ENCODE measurements at places on chromosomes 2 and 18. TPM values are rescaled to one million over a fixed set of nuclear protein-coding genes. Genes with fewer than 3 reads are reported as not detected.

DNA sequence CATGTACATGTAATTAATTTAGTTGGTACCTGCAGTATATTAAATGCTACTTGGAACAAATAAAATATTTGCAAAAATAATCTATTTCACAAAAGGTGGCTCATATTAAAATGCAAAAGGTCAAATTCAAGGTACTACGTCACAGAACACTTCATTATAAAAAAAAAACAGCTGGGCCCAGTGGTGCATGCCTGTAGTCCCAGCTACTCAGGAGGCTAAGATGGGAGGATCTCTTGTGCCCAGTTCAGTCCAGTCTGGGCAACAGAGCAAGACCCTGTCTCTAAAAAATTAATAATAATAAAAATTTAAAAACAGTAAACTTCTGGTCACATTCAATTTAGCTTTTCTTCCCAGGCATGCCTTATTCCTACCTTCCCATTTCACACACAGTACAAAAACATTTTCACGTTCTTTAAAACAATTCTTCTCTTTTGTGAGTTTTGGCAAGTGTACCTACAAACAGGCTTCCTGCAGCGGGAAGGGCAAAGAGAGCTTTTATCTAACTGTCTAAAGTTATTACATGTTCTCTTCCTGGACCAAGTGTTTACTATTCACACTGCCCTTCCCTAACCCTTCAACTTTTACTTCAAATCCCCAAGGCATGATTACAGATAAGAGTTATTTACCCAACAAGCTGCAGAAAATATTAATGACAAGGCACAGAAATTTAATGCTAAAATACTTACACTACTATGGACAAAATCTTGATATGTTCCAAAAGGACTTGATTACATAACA, 10.7 kb downstream of the BAZ2B start:
- H3K27me3 ChIP-seq: no peaks in the 10 kb centered on the region
- no peak for DNase-seq
- no peaks in the 10 kb centered on the region for H3K36me3 ChIP-seq

DNA sequence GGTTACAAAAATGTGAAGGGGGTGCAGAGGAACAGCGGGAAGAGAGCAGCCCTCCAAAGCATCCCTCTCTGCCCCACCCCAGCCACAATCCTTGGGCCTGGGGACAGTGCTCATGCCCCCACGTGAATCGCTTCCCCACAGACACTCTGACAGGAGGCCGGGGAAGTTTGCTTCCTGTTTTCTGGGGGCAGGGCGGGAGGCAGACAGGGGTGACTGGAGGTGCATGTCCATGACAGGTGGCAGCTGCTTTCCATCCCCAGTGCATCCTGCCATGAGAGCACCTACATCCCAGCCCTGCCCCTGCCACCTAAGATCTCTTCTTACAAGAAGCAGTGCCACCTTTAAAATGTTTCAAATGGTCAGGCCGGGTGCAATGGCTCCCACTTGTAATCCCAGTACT, 47.2 kb upstream of the UBE2F start:
- H3K27ac ChIP-seq: no peak overlapping the region
- H3K27me3 ChIP-seq: no peaks in the 10 kb centered on the region
- DNase-seq: peak; percentile 32
- H3K4me3 ChIP-seq: no peak overlapping the region
- H3K36me3 ChIP-seq: no peaks in the 10 kb centered on the region
- H3K4me1 ChIP-seq: peaks cover 4% of the 10 kb centered on the region

DNA sequence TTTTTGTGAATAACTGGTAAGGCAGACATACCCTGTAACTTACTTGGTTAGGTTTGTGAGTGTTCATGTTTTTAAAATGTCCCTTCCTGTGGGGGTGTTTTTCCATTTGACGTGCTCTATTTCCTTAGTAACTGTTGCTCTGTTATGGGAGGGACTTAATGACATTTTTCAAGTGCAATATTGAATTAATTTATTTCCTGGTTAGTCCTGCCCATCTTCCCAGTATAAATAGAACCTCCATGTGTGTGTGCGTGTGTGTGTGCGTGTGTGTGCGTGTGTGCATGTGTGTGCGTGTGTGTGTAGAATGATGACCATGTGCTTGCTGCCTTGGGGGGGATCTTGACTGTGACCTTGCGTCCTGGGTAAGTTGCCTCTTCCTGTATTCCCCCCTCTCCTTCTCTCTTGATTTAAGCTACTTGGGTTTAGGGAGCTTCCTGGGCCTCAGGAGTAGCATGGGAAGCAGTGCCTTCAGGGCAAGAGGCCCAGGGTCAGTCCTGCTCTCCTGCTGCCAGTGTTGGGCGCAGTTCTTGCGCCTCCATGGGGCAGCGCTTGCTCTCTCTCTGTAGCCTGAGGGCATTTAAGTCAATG, 163.9 kb downstream of the LDLRAD4 start:
- H3K4me1 ChIP-seq: peaks cover 10% of the 10 kb centered on the region
- DNase-seq: peak; percentile 93
- H3K36me3 ChIP-seq: no peaks in the 10 kb centered on the region
- no peaks in the 10 kb centered on the region for H3K27me3 ChIP-seq
- H3K27ac ChIP-seq: peak overlapping the region; percentile 64

DNA sequence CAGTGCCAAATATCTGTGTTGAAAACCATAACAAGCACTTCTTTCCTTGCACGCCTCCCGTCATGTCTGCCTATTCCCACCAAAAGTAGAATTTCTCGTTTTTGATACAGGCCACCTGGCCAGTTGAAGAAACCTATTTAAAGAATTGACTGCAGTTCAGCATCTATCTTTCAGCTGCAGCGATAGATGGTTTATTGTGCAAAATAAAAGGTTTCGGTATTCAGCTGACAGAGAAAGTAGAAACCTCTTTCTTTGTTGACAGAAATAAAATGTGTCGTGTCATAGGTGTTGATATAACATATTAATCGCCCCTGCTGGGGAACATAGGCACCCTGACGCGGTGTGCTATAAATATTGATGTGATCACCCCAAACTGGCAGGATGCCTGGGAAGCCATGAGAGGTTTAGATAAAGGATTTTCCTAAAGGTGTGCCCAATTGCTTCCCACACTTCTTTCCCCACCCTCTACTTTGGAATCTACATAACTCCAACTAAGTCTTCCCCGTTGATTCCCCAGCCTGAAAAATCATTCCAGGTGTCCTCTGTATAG, 570.4 kb downstream of the CCDC85A start:
- no peak overlapping the region for H3K27ac ChIP-seq
- no peaks in the 10 kb centered on the region for H3K36me3 ChIP-seq
- no peaks in the 10 kb centered on the region for H3K27me3 ChIP-seq
- no peak for DNase-seq
- H3K4me3 ChIP-seq: no peak overlapping the region
- H3K4me1 ChIP-seq: no peaks in the 10 kb centered on the region

DNA sequence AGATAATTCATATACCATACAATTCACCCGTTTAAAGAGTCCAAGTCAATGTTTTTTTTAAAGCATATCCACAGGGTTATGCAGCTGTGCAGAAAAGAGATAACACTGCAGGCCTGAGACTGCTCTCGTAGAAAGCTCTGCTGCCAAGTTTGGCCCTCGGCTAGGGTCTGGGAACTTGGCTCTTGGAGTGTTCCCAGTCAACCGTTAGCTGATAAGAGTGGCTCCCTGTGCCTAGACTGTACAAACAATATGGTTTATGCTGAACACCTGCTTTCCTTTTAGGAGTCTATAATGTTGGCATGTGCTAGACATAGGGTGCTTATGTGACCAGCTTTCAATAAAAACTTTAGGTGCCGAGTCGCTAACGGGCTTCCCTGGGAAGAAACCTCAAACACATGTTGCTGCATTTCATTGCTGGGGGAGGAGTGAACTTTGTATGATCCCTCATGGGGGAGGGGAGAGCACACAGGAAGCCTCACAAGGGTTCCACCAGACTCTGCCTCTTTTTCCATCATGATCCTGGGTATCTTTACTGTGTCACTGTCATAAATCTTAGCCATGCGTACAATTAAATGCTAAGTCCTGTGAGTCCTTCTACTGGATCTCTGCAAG, 34.7 kb downstream of the RFX8 start:
- peaks cover 41% of the 10 kb centered on the region for H3K4me1 ChIP-seq
- H3K4me3 ChIP-seq: no peak overlapping the region
- peak overlapping the region; percentile 28 for H3K27ac ChIP-seq
- DNase-seq: no peak
- H3K27me3 ChIP-seq: no peaks in the 10 kb centered on the region
- H3K36me3 ChIP-seq: peaks cover 3% of the 10 kb centered on the region

DNA sequence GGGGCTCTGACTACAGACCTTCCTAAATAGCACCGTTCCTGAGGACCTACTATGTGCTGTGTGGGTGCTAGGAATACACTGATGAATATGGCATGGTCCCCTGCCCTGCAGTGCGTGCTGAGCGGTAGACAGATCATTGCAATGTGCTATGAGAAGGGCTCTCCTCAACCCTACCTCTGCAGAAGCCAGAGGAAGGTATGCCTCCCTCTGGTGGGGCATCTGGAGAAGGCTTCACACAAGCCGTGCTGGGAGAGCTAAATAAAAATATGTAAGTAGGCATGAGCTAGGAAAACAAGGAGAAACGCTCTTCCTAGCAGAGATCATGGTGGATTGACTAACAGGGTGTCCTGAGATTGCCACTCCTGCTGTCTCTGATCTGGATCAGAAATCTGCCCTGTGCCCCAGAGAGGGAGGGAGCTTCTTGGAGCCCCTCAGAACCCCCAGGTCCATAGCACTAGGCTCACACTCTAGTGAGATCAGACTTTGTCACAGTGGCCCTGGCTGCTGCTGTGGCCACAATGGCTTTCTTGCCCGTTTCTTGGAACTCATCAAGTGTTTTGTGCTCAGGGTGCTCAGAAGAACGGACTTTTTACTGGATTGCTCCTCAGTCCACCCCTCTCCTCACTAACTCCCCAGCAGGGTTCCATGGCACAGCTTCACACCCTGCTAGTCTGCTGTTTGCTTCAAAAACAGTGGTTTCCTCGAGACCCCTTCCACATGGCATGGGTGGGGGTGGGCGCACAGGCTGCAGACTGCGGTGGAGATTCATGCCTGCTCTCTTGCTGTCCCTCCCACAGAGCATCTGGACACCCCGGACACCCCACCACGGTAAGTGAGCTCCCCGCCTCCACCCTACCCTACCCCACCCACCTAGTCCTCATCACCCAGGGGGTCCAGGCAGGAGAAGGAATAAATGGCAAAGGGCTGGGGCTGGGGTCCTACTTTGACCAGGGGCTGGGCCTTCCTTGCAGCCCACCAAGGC, 14.2 kb downstream of the SIGLEC15 start:
- no peaks in the 10 kb centered on the region for H3K27me3 ChIP-seq
- H3K27ac ChIP-seq: no peak overlapping the region
- H3K36me3 ChIP-seq: no peaks in the 10 kb centered on the region
- H3K4me3 ChIP-seq: no peak overlapping the region
- peak; percentile 96 for DNase-seq
- peaks cover 14% of the 10 kb centered on the region for H3K4me1 ChIP-seq

DNA sequence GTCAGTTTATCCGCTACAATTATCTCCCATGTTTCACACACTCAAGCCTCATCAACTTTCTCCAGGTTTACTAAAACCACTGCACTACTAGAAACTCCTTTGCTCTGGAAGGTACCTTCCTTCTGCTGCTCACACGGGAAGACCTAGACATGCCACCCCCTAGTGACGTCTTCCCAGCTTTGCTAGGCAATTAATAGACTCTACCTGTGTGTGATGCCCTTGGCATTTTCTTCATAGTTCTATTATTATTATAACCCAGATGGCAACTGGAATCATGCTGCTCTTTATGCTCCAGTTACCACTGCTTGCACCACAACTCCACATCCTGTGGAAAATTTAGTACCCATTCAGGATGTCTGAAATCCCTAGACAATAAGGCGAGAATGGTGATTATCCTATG, 42.4 kb downstream of the CACNB4 start:
- no peak overlapping the region for H3K4me3 ChIP-seq
- peaks cover 6% of the 10 kb centered on the region for H3K4me1 ChIP-seq

DNA sequence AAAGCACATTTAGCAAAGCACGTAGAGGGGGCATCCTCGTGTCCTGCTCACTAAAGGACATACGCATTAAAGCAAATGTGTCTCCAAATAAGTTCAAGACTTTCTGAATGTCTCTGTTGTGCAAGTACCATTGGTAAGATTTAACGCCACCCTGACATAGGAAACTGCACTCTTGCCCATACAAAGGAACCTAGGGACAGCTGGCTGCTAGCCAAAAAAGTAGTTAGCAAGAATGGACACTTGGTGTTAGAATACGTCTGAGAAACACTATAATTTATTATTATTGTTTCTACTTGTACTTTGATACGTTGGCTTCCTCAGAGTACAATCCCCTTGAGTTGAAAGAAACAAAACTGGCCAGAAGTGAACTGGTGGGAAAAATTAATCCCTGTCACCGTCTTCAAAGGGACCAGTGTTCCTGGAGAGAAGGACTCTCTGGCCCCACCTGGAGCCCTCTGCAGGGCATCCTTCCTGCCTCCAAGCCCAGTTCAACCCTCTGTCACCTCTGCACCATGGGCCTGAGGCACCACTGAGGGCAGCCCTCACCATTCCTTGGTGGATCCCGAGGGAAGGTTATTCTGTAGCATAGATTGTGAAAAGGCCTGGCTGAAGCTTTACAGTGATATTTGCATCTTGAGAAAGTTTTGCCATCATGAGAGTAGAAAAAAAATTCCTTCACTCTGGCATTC, 51.4 kb upstream of the APCDD1 start:
- DNase-seq: no peak
- no peak overlapping the region for H3K4me3 ChIP-seq
- H3K27me3 ChIP-seq: peaks cover 11% of the 10 kb centered on the region
- H3K36me3 ChIP-seq: no peaks in the 10 kb centered on the region
- no peaks in the 10 kb centered on the region for H3K4me1 ChIP-seq

- no peaks in the 10 kb centered on the region for H3K27me3 ChIP-seq
- DNase-seq: no peak
- H3K4me3 ChIP-seq: no peak overlapping the region
- H3K36me3 ChIP-seq: no peaks in the 10 kb centered on the region
- peaks cover 7% of the 10 kb centered on the region for H3K4me1 ChIP-seq
These were observed 65.2 kb downstream of the BCL11A start for GRCh38 chr2:60488291-60488690.

DNA sequence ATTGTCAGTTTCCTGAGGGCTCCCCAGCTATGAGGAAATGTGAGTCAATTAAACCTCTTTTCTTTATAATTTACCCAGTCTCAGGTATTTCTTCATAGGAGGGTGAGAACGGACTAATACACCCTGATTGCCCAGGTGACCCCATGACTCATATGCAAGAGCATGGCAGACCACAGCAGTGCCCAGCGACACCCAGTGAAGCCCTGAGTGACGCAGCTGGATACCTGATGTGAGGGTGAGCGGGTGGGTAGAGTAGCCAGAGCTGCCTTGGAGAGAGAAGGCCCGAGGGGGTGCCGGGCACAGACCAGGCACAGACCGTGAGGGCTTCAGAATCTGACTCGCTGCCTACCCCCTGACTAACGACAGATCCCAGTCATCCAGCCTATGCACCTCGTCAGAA, 15.4 kb downstream of the ALPG start:
- H3K4me3 ChIP-seq: no peak overlapping the region
- peaks cover 69% of the 10 kb centered on the region for H3K27me3 ChIP-seq
- H3K36me3 ChIP-seq: no peaks in the 10 kb centered on the region
- peak; percentile 42 for DNase-seq
- no peaks in the 10 kb centered on the region for H3K4me1 ChIP-seq

GRCh38 chr2:219000569-219000960, 7.3 kb upstream of the CRYBA2 start:
- H3K36me3 ChIP-seq: no peaks in the 10 kb centered on the region
- H3K27me3 ChIP-seq: peaks cover 68% of the 10 kb centered on the region
- DNase-seq: peak; percentile 82
- no peak overlapping the region for H3K4me3 ChIP-seq
- H3K27ac ChIP-seq: no peak overlapping the region

Gene RAB27B
- total RNA-seq: 99.0 TPM

Gene LONRF2
- under 0.01 TPM for total RNA-seq

Gene ADD2
- not detected for total RNA-seq

Gene GKN2
- total RNA-seq: not detected

Gene OSR1
- 15.2 TPM for total RNA-seq

Gene RSAD2
- 0.72 TPM for total RNA-seq

Gene MDH1B
- total RNA-seq: 2.2 TPM

Gene REG3A
- total RNA-seq: not detected

Gene FBXO48
- 0.88 TPM for total RNA-seq

Gene ANKRD30B
- 11.5 TPM for total RNA-seq

Gene SLC16A14
- under 0.01 TPM for total RNA-seq

Gene FBXO36
- total RNA-seq: 7.7 TPM
